ENCODE measurements at places on chromosomes 3 and 15.
A peak's percentile ranks its signal among the peaks of the same experiment; 100 is the strongest.

DNA sequence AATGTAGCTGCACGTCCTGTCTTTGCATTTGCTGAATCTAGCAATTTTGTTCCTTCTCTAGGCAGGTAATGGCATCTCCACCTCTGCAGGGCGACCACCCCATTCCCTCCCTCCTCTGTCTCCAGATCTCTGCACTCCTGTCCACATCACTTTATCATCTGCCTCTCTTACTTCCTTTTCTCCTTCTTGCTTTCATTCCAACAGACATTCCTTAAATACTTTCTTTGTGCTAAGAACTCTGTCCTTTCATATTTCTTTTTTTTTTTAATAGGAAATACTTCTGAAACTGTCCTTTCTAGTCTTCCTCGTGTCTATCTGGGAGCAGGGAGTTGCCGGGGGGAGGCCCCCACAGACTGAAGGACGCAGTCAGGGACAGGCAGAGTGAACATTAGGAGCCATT, 7.2 kb downstream of the ITIH3 start:
- no peak for DNase-seq

GRCh38 chr3:179321668-179322285, 1.1 kb upstream of the ZNF639 start:
- no peak for DNase-seq

GRCh38 chr3:66442254-66443117, 58.3 kb downstream of the LRIG1 start:
- no peak for DNase-seq

DNA sequence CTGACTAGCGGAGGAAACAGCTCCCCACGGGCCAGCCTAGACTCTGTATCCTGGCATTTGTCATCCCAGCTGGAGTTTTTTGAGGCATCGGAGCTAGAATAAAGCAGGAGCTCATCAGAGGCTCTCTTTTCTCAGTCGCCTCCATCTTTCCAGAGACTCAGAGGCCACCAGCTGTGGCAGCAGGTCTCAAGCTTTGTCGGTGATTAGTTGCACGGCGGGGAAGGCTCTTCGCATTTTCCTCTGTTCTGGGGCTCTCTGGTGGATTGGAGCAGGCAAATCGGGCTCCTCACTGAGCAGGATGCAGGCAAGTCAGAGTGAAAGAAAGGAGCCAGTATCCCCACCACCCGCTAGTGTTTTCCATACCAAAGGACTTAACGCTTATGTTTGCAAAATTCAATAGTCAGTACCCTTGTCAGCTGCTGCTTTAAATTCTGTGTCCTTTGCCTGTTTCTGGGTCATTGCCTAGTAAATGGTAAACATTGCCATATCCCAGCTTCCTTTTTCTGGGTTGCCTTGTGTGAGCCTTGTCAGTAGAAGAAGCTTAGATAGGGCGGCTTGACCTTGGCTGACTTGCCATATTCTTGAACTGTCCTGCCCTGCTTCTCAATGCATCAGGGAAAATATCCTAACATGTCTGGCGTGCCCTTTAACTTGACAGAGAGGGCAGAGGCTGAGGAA, 127.1 kb downstream of the PTPRG start:
- DNase-seq = no peak

DNA sequence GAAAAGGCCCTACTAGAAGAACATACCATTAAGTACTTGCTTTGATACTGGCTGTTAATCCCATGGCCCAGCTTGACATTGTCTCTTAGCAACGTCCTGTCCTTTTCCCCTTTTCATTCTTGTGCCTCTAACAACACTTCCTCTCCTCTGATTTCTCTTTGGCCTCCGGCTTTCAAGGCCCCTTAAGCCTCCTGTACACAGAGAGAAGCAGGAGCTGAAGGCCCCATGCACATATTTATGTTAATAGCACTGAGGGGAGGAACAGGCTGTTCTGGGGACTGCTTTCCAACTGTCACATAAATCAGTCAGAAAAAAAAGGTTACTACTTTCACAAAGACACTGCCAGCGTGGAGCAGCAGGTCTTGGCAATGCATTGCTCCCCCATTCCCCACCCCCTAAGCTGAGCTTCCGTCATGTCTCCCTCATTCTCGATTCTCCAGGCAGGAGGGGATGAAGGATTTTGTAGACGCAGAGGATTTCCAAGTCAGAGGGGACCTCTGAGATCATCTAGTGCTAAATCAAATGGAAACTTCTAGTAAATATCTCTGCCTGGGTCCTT, 257.4 kb upstream of the ADAMTS9 start:
- DNase-seq = no peak

GRCh38 chr3:143349455-143349854, 229.9 kb downstream of the CHST2 start:
- DNase-seq = no peak

- peak; percentile 5 for DNase-seq
Observed at GRCh38 chr15:80404057-80404760, at the start of gene ARNT2. Gene ARNT2 (plus strand): TSS chr15:80404382. CDS start chr15:80404516, 134 bp downstream.

DNA sequence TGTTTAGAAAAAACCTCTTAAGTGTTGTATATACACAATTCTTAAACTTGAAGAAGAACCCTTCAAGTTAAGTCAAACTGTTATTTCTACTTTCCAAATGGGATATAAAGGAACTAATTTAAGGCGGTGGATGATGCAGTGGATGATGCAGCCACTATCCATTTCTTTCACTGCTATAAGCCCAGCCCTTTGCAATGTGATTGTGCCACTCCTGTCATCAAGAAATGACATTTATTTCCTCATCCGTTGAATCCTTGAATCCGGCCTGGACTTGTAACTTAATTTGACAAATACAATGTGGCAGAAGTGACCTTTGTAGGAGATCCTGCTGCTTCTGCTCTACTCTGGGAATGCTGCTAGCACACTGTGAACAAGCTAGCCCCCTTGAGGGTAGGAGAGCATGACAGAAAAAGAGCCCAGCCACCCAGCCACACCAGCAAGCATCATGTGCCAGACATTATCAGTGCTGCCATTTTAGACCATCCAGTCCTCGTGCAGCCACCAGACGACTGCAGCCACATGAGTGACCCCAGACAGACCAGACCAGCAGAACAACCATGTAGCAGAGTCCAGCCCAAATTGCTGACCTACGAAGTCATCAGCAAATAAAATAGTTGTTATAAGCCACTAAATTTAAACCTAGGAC, 47.4 kb downstream of the UACA start:
- DNase-seq = no peak

DNA sequence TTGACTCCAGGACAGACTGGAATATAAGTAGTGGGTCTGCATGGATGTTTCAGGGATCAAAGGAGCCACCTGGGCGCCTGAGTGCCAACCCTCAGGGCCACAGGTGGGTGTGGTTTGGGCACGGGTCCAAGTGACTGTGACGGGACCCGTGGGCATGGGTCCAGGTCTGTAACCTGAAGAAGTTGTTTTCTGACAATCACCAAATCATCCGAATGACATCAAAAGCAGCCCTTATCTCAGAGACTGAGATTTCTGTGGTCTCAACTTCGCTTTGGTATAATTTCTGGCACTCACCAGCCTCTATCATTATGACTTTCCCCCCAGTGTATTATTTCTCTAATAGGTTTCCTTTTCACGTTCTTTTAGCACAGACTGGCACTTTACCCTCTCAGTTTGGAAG, 24.4 kb downstream of the RLBP1 start:
- DNase-seq = no peak

DNA sequence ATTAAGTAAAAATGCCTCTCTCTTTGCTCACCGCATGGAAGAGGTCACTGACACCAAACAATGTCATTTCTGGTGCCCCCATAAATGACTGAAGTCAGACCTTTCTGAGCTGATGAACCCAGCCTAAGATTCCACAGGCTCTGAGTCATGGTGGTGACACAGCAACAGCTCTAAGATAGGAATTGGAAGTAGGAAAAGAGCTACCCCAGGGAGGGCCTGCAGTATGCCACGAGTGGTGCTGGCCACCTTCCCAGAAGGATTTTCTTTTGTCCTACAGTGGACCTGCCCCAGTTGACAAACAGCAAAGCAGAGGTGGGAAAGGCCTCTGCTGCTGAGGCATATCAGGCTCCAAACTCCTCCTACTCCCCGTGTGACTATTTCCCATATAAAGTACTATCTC, 208.1 kb downstream of the MINAR1 start:
- DNase-seq = no peak

- DNase-seq = peak; percentile 63
Observed at GRCh38 chr3:28667646-28668621, 319.3 kb upstream of the AZI2 start.

DNA sequence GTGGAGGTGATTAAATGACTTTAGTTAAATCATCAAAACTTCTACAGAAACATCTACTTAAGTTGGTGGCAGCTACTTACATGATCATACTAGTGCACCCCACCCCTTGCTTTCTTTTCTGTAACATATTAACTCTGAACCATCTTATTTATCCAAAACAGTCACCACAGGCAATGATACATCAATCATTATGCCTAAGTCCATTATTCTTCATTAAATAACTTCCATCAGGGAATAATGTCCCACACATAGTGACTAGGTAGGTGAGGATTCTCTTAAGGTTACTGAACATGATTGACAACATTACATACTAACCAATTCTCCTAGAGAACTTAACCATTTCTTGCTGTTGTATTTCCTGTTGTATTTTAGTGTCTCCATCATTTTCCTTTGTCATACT, 210.2 kb downstream of the NR1D2 start:
- DNase-seq = no peak

DNA sequence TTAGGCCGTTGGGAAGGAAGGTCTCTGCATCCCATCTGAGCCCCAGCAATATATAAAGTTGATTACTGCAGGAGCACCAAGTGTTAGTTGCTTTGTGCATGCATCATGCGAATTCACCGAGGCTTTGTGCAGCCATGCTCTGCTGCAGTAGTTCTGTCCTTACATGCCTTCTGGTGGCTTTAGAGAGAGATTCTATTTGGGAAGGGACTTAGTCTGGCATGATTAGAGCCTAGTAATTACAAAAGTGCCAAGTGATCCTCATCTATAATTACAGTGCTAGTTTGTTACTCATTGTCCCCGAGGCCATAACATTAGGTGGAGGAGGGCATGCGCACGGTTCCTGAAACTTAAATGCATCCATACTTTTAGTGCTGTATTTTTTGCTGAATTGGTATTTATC, 353.6 kb downstream of the CNTN4 start:
- DNase-seq = no peak

DNA sequence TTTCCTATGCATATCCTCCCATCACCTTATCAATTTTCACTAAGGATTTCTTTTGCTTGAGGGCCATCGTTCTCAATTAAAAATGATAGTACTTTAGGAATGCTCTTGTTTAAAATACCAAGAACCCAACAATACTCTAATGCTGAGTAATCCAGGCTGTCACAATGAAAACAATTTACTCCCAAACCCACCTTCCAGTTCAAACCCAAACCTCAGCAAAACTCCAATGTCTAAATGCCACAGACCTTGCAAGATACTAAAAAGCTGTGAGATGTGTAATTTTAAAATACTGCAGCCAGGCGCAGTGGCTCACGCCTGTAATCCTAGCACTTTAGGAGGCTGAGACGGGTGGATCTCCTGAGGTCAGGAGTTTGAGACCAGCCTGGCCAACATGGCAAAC, 889.8 kb downstream of the ROBO1 start:
- DNase-seq = no peak

DNA sequence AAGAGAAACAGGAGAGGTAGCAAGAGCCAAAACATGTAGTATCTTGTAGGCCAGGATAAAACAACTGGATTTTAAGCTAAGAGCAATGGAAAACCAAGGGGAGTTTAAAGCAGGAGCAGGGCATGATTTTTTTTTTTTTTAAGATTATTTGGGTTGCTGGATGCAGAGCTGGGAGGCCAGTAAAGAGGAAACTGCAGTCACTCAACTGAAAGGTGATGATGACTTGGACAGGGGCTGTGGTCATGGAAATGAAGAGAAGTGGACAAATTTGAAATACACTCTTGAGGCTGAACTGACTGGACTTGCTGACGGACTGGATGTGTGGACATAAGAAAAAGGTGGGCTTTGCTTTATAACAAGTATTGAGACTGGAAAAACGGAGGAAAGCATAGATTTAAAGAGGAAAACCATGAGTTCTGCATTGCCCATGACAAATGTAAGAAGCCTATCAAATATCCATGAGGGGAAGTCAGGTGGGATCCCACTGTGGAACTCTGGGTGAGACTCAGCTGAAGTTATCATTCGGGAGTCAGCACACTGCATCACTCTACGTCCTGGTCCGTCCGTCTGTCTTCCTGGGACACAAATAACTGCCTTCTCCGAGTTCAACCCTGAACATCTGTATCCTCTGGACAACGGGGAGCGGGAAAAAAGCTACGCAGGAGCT, 688 bp downstream of the XPC start:
- no peak for DNase-seq

GRCh38 chr15:39580485-39581241, at the start of gene THBS1:
Gene THBS1 (plus strand): TSS chr15:39581079. CDS start chr15:39581858, 779 bp downstream.
- no peak for DNase-seq

DNA sequence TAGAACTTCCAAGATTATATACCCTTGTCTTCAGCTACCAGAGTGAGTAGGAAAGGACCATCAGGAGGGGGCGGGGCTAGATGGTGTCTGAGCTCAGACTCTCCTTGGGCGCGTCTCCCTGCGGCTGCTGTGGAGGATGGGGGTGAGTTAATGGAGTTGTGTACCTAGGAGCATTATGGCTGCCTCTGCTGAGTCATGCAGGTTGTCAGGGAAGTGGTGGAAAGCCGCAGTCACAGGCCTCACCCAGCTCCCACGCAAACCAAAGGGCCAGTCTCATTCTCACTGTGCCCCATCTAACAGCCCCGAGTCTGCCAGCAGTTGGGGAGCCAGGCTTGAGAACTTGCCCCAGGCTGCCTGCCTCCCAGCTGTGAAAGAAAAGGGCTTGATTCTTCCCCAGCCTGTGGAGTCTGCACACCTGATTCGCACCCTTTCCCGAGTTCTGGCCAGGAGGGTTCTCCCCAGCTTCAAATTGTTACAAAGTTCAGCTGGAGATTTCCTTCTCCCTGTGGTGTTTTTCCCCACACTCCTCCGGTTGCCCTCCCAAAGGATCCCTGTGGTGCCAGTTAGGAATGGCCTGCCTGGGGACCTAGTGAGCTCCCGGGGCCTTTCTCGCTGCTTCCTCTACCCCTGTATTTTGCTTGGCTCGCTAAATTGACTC, 143.3 kb downstream of the HCN4 start:
- peak; percentile 10 for DNase-seq

DNA sequence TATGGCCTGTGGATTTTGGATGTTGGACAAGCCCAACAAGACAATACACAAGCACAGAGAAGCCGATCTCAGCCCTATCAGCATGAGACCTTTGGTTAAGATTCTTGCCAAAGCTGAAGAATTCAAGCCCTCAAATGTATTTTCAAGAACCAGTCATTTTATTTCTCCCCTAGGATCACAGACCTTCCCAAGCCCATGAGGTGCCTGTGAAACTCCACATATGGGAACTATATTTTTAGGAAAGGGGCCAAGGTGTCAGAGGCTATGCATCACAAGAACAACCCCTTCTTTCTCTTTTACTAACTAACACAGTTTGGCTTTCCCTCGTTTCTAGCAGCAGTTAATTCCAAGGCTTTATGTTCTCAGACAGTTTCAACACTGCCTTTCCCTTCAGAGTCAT, 364.5 kb downstream of the MAGI1 start:
- no peak for DNase-seq

DNA sequence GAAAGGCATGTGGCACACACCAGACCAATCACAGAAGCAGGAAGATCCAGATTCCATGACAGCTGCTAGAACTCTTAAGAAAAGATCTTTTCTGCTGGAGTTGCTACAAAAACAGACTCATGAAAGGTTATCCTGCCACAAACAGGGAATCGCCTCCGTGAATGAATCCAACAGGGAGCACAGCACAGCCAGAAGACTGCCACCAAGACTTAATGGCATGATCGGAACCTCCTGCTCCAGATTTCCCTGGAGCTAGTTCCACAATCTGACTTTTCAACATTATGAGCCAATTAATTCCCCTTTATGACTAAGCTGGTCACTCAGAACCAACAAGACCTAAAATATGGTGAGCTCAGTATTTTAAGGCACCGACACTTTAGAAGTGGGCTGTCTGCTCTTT, 232.5 kb downstream of the FOXP1 start:
- no peak for DNase-seq

GRCh38 chr3:110307065-110307809, 764.4 kb upstream of the NECTIN3 start:
- DNase-seq = no peak

All from activated naive CD4-positive, alpha-beta T cell treated with anti-CD3 and anti-CD28 coated beads, Interleukin-2, amount 50 U/mL, for 72 hours (primary cell).